ENCODE measurements at places on chromosomes 3 and 15.

- no peak for DNase-seq
Observed at GRCh38 chr3:105827959-105828358, 40.9 kb downstream of the CBLB start.

GRCh38 chr3:10378742-10379141, 57.8 kb upstream of the SEC13 start:
- no peak for DNase-seq

DNA sequence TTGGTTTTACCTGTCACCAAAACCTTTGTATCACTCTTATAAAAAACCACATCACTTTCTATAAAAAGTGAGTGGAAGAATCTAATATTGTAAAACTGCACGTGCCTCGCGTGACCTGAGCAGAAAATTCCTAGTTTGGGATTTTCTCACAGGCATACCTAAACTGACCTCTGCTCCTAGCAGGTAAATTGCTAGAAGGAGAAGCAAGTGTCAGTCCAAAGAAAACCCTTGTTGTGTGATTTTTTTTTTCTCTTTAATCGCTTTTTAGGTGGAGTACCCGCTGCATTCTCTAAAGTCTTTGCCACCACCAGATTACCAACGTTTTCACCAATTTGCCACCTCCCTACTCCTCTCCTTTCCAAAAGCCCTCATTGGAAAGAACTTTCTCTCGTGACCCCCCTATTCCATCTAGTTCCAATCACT, 534 bp upstream of the UBE2E1 start:
- no peak for DNase-seq

DNA sequence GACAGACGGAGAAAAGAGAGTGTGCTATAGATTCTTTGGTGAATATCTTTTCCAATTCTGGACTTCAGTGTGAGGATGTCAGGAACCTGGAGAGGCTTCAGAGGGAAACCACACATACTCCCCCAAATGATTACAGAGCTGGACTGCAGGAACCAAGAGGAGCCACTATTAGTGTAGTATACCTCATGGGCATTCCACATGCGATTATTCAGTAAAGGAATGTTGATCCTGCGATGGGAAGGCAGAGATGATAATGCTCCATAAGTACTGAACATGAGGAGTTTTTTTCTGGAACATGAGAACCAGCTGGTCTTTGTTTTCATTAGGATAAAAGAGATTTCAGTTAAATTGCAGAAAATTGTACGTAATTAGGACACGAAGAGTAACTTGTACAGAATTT, 18.7 kb downstream of the STARD9 start:
- no peak for DNase-seq

GRCh38 chr3:57952208-57952631, 56.0 kb upstream of the FLNB start:
- no peak for DNase-seq

GRCh38 chr3:139811331-139811730, 123.7 kb upstream of the CLSTN2 start:
- DNase-seq: no peak

DNA sequence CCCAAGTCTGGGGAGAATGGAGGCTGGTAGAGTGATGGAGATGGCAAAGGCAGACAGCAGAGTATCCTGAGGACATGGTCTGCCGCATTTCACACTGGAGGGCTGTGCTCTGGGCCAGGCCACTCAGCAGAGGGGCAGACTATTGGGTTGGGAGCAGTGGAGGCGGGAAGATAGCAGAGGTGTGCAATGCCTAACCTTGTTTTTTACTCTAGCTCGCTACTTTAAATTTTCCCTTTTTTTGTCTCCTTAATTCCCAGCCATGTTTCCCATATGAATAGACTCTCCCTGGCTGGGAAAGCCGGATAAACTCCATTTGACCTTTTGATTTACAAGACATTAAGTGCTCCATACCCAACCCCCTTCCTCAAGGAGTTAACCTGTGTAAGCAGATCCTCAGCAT, 33.5 kb upstream of the ST6GAL1 start:
- DNase-seq: no peak

- no peak for DNase-seq
Observed at GRCh38 chr3:170483485-170484262, 65.0 kb downstream of the CLDN11 start.

DNA sequence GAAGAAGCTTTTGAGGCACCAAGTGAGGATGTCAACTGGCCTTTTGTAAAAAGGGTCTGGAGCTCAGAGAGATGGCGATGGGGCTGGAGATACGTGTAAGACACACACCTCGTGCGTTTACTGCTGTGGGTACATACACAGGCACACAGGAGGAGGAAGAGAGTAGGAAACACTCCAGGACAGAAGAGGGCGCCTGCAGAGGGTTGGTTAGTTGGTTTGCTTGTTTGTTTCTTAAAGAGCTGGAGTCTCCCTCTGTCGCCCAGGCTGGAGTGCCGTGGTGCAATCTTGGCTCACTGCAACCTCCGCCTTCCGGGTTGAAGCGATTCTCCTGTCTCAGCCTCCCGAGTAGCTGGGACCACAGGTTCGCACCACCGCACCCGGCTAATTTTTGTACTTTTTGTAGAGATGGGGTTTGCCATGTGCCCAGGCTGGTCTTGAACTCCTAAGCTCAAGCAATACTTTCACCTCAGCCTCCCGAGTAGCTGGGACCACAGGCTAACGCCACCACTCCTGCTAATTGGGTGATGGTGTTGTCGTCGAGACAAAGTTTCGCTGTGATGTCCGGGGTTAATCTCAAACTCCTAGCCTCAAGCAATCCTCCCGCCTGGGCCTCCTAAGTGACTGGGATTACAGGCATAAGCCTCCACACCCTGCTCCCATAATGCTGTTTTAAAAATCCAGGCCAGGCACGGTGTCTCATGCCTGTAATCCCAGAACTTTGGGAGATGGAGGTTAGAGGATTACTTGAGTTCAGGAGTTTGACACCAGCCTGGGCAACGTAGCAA, 1.3 kb upstream of the PRR20G start:
- DNase-seq: no peak

DNA sequence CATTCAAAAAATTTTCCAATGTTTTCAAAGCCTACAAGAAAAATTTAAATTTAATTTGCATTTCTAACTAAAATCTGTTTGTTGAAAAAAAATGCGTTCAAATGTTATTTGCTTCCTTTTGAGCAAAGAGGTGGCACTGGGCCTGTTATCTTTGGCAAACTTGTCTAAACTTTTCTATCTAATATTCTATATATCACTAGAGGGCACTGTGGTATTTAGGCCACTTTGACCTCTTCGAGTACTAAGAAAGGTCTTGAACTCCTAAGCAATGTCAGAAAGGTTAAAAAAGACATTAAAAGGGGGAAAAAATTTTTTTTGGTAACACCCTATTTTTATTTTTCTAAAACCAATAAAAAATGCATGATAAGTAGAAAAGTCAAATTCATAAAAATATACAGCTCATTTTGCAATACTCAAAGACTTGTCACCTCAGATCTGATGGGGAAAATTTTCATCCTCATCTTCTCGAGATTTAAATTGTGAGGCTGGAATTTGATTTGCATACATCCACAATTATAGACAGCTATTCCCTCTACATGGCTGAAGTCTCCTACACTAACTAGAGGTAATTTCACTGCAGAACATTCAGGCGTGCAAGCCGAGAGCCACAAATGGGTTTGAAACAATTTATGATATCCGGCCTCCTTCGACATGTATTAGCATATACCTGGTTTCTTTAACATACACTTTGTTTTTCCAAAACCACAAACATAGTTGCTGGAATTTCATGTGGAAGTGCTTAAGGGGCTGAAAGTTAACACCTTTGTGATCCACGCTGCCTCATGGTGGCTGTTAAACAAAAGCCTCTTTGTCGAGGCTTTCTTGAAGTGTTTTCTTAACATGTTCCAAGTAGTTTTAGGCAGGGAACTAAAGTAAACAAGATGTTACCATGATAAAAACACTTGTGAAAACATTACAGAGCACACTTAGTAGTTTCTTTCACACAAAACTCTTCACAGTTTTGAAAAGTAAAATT, 576.4 kb downstream of the FOXP1 start:
- no peak for DNase-seq

DNA sequence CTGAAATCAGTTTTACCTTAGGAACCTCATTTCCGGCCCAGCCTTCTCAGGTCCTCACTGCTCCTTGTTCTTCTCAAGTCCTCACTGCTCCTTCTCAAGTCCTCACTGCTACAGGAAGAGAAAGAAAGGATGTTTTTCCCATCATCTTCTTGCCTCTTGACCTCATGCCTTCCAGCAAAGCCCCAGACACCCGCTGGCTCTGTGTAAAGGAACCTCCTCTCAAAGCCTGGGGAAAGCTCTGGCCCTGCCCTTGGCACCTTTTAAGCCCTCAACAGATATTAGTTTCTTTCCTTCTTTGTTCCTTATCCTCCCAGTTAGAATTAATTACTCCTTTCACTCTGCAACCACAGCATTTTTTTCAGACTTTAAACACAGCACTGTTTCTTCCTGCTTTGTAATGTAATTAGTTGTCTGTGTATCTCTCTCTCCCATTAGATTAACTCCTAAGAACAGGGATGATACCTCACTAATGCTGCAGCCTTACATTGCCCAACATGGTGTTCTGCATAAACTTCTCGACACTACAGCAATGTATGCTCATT, 4.0 kb upstream of the WDR49 start:
- no peak for DNase-seq
